Nucleus accumbens (tissue), 56 donors: ENCODE measurements at places on chromosomes 7 and 10.

- DNase-seq, result no peak
These were observed 139.7 kb upstream of the SH2B2 start for GRCh38 chr7:102147008-102147407.

DNA sequence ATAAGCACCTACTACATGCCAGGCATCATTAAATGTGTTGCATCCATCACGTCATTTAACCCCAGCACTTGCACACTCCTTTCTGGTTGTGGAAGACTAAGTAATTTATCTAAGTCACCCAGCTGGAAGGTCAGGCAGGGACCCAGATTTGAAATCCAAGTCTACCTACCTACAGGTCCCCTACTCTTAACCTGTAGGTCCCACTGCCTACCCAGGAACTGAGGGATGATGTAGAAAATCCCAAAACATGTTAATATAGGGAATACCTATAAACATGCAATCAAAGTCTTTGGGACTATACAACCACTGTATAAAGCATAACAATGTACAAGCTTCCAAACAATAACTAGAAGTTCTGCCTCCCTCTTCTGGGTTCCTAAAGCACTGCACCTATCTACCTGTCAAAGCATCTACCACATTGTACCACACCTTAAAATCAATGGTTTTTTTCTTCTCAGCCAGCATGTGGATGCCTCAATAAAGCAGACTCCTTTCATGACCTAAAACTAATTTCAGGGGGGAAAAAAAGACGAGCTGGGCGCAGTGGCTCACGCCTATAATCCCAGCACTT is 5.6 kb downstream of the IL6 start:
- DNase-seq, result no peak

GRCh38 chr10:119281581-119282071 is 74.3 kb downstream of the GRK5 start:
- DNase-seq, result peak; percentile 70

DNA sequence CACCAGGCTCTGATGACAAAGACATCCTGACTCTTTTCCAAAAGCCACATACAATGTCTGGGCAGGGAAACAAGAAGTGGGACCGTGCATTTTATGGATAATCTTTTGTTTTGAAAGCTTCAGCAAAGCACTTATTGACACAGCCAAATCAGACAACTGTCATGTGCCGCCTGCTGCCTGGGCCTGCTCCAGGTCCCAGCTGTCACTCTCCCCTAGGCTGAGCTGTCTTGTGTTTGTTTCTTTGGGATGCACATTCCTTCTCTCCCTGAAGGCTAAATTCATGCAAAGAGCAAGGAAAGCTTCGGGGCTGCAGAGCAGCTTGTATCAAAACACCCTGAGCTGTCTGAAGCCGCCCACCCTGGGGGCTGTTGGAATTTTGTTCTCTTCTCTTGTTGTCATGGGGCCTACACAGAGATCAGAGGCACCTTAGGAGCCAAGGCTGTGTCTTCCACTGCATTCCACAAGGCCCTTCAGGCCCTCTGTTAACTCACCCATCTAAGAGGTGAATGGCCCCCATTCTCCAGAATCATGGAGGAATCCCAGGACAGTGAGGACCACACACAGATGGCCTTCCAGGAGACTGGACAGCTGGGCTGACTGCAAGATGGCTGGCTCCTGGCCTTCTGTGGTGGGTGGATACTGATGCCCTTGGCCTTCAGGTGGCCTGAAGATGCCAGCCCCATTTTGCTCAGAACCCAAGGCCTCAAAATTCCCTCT is 17.8 kb upstream of the SLC18A2 start:
- no peak for DNase-seq

- DNase-seq, result no peak
These were observed 992 bp upstream of the KIFBP start for GRCh38 chr10:68987611-68988010.

- DNase-seq, result no peak
These were observed 29.3 kb upstream of the ADD3 start for GRCh38 chr10:109978481-109978880.

DNA sequence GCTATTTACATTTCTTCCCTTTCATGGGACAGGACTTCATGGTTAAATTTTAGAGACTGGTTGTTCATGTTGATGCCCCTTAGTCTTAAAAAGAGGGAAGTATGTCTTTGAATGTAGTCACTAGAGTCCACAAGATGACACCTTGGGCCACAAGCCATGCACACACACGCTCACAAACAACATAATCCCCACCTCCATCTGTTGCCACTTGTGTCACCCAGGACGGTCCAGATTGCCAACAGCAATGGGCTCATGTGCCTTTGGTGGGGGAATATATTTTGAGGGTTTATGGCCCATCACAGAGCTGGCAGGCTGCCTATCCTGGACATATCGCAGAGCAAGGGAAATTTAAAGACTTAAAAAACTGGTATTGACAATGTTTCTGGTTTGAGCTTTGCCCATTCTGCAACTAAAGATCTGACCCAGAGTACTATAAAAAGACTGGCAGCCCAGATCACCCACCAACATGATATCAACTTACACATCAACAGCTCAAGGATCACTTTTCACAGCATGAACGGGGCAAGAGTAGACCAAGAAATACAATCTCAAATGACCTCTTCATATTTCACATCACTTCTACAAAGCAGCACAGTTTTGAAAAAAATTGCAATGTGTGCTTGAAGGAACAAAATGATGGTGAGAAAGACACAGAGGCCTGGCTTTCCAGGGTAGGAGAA is 50.5 kb downstream of the STRA8 start:
- no peak for DNase-seq

GRCh38 chr7:84914598-84914997 is 272.3 kb downstream of the SEMA3D start:
- no peak for DNase-seq

- no peak for DNase-seq
These were observed 57.5 kb downstream of the CTBP2 start for GRCh38 chr10:125102821-125103220.

DNA sequence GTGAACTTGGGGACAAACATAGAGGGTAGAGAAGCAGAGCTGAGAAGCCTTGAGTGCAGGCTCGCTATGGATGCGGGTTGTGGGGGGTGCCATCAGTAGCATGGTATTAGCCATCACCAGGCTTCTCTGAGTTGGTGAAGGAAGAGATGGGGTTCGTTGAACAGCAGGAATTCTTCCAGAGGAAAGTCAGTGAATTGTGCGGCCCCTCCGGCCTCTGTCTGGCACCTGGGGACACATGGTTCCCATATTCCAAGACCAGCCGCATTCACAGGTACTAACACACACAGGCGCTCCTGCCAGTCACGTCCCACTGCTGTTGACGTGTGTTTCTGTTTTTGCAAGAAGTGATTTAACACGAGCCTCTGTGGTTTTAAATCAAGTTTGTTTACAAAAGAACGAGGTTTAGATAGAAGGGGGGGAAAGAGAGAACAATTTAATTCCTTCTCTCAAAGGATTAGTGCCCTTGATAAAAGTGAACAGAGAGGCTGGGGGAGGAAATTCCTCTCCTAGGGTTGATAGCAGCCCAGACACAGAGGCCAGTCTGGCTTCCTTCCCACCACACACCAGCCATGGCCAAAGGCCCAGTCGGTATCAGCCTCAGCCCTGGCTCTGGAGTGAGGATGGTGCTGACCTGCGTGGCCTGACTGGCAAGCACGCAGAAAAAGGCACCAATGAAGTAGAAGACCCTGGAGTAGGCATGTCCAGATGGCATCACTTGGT is 252.6 kb upstream of the IGFBP3 start:
- no peak for DNase-seq

DNA sequence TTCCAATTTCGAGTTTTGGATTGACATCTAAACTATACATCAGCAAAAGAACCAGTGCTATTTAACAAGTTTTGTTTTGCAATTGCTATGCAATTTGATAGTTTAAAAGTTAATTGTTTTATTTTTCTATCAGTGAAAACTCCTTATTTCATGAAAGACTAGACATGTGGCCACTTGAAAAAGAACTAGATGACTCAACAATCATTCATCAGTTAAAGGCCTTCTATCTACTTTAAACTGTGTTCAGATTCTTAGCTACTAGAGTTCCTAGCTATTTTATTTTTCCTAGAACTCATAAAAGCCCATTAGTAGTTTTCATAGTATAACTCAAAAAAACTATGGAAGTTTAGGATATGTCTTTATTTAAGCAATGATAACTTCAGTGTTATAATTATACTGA is 104.6 kb upstream of the LSM8 start:
- DNase-seq, result no peak

DNA sequence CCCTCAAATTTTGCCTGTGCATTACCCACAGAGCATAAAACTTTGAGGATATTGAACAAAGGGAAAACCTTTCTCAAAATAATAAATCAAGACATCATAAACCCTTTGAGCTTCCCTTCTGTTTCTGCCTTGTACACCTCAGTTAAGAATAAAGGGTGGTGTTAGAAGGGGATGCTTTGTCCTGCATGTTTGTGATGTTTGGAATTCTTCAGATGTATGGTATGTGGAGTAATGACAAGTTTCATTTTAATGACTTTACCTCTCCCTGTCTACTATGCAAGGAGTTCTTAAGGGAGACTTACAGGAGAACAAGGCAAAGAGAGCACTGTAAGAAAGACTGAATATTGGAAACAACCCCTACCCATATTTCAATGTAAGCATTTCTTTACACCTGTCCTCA is 99.2 kb downstream of the HECW1 start:
- no peak for DNase-seq

- no peak for DNase-seq
These were observed 94.9 kb upstream of the PIK3CG start for GRCh38 chr7:106770191-106770590.

GRCh38 chr7:156780724-156781455 is 112.1 kb downstream of the LMBR1 start:
- no peak for DNase-seq

GRCh38 chr7:24858108-24858977 is 101.1 kb upstream of the GSDME start:
- DNase-seq, result no peak

GRCh38 chr10:11655836-11656235 is 44.4 kb upstream of the USP6NL start:
- DNase-seq, result no peak

- no peak for DNase-seq
These were observed 77.9 kb downstream of the INSIG1 start for GRCh38 chr7:155375337-155376277.

GRCh38 chr7:12674861-12675260 is 12.6 kb upstream of the ARL4A start:
- no peak for DNase-seq

DNA sequence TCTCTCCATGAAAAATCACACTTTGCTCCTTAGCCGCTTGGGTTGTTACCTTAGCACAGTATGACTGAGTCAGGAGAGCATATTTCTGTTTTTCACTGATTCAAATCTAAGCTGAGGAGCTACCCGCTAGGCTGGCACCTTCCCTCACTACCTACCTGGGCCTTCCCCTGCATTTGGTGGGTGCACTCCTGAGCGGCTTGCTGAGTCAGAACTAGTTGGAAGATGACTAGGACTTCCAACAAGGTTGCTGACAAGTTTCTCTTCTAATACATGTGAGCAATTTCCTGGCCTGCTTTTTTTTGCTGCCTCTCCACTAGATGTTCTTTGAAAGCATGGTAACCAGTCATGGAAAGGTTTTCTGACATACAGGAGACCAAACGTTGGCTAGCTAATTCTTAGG is 43.8 kb upstream of the SEC61G start:
- DNase-seq, result peak; percentile 53

GRCh38 chr10:30816820-30817171 is 187.2 kb upstream of the LYZL2 start:
- no peak for DNase-seq

DNA sequence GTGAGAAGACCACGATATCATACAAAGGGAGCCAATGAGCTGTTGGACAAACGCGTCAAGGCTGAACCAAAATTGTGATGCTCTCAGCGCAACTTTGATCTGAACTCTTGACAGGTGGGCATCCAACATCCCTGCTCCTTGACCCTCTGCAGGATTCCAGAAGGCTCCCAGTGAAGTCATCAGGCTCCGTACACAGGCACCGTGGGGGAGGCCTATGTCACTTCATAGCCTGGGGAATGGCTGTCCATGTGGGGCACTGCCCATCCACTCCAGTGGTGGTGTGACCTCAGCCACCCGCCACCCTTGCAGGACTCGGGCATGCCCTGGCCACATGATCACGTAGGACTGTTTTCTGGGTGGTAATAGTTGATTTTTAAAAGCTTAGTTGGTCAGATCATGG is 233.8 kb upstream of the GRB10 start:
- DNase-seq, result no peak

GRCh38 chr7:155994279-155994811 is 182.1 kb upstream of the SHH start:
- no peak for DNase-seq

GRCh38 chr10:99836711-99837110 is 54.3 kb downstream of the ABCC2 start:
- DNase-seq, result no peak

DNA sequence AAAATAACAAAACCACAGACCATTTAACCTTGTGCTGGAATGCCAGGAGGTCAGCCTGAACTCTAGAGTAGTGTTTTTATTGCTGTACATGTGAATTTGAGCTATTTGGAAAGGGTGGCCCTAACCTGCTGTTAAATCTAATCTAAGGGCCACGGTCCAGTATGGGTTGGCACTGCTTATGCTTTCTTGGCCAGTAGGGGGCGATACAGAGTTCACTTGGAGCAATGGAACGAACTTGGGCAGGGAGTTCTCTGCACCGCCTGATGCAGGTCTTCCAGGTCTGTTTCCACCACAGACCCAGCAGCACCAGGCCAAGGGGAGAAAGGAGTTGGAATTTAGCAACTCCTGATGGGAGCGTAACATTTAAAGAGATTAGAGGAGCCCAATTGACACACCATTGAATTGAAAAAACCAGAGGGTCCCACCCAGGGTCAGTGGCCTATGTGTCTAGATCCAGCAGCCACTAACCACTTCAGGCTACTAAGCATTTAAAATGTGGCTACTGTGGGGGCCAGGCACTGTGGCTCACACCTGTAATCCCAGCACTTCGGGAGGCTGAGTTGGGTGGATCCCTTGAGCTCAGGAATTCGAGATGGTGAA is 75.7 kb upstream of the EFCAB10 start:
- DNase-seq, result no peak

DNA sequence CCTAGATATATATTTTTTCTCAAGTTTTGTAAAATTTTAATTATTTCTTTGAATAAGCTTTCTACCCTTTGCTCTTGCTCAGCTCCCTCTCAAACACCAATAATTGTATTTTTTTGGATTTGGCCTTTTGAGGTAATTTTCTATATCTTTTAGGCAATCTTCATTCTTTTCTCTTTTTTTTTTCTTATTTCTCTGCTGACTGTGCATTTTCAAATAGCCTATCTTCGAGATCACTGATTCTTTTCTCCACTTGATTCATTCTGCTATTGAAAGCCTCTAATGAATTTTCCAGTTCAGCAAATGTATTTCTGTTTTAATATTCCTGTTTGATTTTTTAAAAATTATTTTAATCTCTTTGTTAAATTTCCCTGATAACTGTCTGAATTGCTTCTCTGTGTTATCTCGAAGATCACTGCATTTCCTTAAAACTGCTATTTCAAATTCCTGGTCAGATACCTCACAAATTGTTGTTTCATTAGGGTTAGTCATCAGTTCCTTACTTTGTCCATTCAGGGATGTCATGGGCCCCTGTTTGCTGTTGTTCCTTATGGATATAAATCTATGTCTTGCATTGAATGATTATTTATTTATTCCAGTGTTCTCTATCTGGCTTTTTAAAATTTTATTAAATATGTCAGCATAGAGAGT is 100.1 kb upstream of the UNC5B start:
- no peak for DNase-seq
